ENCODE measurements at places on chromosomes 13 and 19. TPM values are rescaled to one million over a fixed set of nuclear protein-coding genes. Genes with fewer than 3 reads are reported as not detected.
A peak's percentile ranks its signal among the peaks of the same experiment; 100 is the strongest.

DNA sequence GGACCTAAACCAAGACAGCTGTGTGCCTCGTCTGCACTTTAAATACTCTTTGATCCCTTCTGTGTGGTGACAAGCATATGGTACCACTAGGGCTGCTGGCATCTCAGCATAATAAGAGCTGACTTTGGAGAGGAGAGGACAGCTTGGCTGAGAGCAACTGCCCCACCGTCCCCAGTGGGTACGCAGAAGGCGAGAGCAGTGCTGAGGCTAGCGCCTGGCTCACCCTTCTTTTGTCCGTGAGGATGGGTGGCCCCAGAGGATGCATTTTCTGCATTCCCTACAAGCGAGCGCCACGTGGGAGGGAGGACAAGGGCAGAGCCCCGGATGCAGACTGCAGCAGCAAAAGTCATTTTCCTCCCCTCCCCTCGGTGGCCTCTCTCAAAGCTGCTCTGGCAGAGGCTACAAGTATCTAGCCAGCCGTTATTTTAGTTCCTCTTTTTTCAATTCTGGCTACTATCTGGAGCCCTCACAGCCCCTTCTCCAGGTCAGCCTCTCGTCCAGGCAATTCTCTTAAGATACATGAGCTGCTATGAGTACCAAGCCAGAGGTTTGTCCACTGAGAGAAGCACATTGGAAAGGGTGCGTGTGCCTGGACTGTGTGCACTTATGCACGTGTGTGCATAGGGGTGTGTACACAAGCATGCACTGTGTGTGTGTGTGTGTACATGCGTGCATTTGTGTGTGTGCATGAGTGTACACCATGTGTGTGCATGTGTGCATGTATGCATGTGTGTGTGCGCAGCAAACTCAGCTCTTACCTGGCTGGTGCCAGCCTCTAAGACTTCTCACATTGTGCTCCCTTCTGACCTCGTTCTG lies 51.3 kb downstream of the RAB20 start:
- no peak for DNase-seq

GRCh38 chr13:48852911-48853727 lies 122.6 kb upstream of the FNDC3A start:
- no peak for DNase-seq

DNA sequence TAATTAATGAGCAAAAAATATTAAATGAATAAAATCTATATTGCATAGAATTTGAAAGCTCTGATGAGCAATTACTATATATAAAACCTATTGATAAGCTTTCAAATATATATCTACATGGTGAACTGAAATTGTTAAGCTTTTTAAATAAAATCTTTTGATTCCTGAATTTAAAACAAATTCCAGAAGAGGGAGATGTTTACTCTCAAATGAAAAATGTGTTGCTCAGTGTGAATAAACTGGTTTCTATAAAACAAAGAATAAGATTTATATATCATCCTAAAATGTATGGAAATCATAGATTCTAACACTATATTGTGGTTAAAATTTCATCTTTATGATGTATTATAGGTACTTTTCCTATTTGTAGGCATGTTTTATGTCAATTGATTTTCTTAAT lies 171.5 kb upstream of the SLITRK6 start:
- peak; percentile 25 for DNase-seq

DNA sequence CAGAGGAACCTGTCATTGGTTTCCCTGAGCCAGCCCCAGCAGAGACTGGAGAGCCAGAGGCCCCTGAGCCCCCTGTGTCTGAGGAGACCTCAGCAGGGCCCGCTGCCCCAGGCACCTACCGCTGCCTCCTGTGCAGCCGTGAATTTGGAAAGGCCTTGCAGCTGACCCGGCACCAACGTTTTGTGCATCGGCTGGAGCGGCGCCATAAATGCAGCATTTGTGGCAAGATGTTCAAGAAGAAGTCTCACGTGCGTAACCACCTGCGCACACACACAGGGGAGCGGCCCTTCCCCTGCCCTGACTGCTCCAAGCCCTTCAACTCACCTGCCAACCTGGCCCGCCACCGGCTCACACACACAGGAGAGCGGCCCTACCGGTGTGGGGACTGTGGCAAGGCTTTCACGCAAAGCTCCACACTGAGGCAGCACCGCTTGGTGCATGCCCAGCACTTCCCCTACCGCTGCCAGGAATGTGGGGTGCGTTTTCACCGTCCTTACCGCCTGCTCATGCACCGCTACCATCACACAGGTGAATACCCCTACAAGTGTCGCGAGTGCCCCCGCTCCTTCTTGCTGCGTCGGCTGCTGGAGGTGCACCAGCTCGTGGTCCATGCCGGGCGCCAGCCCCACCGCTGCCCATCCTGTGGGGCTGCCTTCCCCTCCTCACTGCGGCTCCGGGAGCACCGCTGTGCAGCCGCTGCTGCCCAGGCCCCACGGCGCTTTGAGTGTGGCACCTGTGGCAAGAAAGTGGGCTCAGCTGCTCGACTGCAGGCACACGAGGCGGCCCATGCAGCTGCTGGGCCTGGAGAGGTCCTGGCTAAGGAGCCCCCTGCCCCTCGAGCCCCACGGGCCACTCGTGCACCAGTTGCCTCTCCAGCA lies 4.2 kb downstream of the ZNF574 start:
- no peak for DNase-seq

- no peak for DNase-seq
These were observed 159.1 kb downstream of the LIG4 start for GRCh38 chr13:108056278-108056677.

DNA sequence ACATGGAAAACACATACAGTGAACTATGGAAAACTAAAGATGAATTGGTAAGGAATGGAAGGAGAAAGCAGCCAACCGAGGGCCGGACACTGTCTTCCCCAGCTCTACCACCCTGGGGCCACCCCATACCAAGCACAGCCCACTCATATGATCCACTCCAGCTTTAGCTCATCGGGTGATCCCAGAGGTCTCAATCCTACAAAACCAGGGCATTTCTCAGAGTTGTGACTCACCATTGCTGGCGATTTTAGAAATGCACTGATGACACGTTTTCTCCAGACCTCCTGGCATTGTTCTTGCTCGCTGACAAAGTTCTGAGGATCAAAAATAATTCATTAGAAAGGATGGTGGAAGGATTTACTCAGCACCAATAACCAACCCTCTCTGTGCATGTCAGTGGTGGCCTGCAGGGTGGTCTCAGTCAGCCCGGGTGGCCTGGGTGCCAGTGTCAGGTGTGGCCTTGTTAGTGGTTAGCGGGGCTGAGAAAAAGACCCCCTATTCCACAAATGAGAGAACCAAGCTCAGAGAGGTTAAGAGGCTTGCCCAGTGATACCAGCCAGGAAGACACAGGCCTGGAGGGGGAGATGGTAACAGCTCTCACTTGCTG lies 6.6 kb downstream of the TMEM272 start:
- no peak for DNase-seq

DNA sequence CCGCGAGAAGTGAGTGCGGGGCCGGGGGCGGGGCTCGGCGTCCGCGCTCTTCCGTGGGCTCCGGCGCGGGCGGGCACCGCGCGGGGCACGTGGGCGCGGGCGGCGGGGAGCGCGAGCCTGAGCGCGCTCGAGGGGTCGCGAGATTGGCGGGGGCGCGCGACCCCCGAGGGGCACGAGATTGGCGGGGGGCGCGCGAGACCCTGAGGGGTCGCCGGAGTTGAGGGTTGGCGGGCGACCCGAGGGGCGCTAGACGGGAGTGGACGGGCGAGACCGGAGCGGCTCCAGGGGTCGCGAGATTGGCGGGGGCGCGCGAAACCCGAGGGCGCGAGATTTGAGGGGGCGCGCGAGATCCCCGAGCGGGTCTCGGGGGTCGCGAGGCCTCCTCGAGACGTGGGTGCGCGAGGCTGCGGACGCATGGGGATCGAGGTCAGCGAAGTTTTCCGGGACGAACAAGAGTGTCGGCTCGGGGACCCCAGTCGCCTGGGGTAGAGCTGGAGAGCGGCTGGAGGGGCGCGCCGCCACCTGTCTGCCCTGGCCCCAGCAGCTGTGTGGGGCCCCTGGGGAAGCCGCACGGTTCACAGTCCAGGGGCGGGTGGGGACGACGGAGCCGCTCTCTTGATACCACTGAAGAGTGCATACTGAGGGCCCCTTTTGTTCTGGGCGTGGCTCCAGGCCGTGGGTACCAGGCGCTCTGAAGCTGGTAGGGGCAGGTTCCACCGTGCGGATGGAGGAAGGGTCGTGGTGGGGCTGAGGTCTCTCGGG lies 682 bp downstream of the SSBP4 start:
- no peak for DNase-seq

- peak; percentile 97 for DNase-seq
These were observed 229.7 kb downstream of the KCNRG start for GRCh38 chr13:50244713-50245574.

- peak; percentile 34 for DNase-seq
These were observed 437 bp downstream of the SMARCA4 start for GRCh38 chr19:10961073-10961860.

DNA sequence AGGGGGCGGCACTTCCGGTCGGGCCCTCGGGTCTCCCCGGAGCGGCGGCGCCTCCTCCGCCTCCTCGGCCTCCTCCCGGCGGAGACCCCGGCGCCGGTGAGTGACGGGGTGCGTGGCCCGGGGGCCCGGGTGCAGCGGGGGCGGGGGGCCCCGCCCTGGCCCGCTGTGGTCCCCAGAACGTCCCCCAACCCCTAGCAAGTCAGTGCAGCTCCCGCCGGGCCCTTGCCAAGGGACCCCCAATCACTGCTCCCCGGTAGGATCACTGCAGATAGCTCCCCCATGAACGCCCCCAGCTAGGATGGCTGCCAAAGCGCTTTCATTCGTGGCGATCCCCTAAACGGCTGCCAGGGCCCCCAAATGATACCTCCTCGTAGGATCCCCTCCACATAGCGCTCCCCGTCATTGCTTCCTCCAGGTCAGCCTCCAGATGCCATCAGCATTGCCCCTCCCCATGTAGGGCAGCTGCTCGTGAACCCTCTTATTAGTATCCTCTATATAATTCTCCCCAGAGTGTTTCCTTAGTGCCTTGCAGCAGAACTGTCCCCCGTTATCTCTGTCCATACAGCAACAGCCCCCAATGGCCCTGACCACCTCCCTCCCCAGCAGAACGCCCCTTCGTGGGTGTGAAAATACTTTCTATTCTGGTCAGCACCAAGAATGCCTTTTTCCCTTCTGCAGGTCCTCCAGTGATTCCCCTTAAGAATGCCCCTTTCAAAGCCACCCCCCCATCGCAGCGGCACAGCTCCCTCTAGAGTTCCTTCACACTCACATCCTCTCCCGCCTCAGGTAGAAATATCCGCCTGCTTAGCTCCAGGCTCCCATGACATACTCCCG lies at the start of gene ZNF865:
ZNF865 (plus strand) TSS at position 11 of the 834 bp plus-strand sequence. CDS start 7,972 bp downstream, outside the sequence.
- DNase-seq = peak; percentile 87

- peak; percentile 49 for DNase-seq
These were observed 285.8 kb downstream of the MYO16 start for GRCh38 chr13:108915095-108915633.

DNA sequence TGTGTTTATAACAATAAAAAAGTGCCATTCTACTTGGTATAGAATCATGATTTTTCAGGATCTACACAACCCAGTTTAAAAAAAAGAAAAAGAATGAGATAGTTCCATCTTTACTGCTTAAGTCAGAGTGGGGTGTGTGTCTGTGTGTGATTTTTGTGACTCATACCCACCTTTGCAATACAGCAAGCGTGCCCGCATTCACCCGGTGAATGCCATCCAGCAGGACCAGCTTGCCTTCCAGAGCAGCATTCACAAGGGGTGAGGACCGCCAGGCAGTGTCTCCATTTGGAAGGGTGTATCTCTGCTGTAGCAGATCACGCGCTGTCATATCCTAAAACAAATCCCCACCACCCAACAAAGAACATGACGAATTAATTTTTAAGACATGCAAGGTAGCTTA lies 127.7 kb downstream of the VWA8 start:
- peak; percentile 35 for DNase-seq

DNA sequence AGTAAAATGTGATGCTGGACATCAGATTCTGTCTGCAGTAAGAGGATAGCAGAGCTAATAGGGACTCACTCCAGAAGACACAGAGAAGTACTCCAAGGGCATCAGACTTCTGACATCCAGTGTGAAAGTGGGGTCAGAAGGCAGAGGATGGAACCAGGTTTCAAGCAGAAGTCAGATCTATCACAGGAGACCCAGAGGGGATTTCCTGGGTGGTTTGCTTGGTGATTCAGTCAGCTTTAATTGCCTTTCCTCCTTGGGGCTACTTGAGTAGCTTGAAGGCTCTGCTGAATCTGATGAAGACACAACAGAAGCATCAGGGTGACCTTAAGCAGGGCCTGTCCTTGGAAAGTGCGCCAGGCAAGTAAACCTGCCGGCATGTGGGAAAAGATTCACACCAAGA lies 300.6 kb downstream of the COG6 start:
- no peak for DNase-seq

GRCh38 chr19:36837176-36837905 lies 846 bp downstream of the ZNF790 start:
- DNase-seq = no peak

- peak; percentile 54 for DNase-seq
These were observed 39.1 kb downstream of the SLC7A9 start for GRCh38 chr19:32830231-32831014.

GRCh38 chr19:42313096-42313839 lies at the start of gene TMEM145:
Gene TMEM145 (plus strand): TSS chr19:42313309. CDS start chr19:42313377, 68 bp downstream.
- peak; percentile 34 for DNase-seq

MAP2K2 gene
- 230 TPM for total RNA-seq

LILRA1 gene
- not detected for total RNA-seq

CEACAM8 gene
- not detected for total RNA-seq

PROZ gene
- total RNA-seq = not detected

MEIOSIN gene
- not detected for total RNA-seq

CYP4F22 gene
- not detected for total RNA-seq

FAM83E gene
- 0.89 TPM for total RNA-seq

PTGIR gene
- not detected for total RNA-seq

ATP4A gene
- total RNA-seq = not detected

KBTBD6 gene
- total RNA-seq = 8.2 TPM

GGN gene
- 0.27 TPM for total RNA-seq

ZNF416 gene
- total RNA-seq = 5.0 TPM
